CD4-positive, alpha-beta T cell treated with Interleukin-6 at 100 ng/mL for 8 hours (primary cell): ENCODE measurements at places on chromosomes 4 and X.
A peak's percentile ranks its signal among the peaks of the same experiment; 100 is the strongest.

DNA sequence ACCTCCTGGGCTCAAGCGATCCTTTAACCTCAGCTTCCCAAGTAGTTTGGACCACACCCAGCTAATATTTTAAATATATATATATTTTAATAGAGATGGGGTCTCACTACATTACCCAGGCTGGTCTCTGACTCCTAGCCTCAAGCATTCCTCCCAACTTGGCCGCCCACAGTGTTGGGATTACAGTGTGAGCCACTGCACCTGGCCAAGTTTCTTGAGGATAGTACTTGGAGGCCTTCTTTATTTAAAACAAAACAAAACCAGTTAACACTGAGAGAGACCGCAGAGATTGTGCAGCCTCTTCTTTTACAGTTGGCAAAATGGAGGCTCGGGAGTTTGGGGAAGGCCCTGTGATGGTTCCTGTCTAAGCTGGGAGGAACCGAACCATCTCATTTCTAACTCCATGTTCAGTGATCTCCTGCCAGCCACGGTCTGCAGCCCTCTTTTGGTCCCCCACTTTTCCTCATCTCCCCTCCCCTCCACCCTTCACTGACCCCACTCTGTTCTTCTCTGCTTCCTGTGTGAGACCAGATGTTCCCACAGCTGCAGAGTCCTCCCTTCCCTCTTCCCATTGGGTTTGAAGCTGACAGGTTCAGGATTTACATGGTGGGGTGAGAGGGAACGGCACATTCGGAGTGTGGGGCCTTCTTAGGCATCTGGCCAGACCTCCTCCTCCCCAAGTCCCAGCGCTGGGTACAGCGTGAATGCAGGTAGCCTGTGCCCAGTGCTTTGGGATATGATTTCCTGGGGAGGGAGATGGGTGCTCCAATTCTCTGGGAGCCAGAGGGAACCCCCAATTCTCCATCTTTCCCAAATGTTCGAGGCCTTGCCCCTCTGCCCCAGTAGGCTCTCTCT, 1.4 kb upstream of the SORCS2 start:
- DNase-seq: no peak

DNA sequence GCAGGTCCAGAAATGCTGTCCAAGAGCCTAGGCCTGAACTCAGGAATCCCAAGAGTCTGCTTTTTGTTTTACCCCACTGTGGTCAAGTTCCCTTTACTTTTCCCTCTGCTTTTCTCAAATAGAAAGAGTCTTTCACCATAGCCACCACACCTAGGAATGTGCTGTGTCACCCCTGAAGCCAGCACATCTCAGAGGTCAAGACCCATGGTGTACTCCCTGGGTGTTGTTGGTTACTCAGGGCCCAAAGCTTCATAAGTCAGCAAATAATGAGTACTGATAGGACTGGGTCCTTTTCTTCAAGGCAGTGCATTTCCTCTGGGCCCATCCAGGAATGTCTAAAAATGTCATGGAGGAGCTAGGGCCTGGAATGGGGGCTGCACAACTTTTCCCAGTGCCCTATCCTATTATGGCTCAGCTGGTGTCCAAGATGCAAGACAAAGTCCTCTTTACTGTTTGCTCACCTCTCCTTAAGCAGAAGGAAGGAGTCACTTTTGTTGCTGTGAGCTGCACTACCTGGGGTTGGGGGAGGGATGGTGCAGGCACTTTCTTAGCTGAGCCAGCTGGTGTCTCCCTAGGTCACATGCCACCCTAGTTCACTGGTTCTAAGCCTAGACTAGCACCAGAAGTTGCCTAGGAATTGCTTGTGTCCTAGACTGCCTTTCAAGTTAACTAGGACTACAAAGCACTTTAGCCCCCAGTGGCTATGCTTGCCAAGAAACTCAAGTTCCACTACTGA, 62.4 kb upstream of the RXFP1 start:
- DNase-seq: no peak

- DNase-seq: no peak
Observed at GRCh38 chrX:8738588-8739189, 6.8 kb upstream of the ANOS1 start.

GRCh38 chrX:11081511-11081910, 29.6 kb upstream of the HCCS start:
- DNase-seq: no peak

GRCh38 chr4:104938624-104939023, 208.1 kb upstream of the TET2 start:
- DNase-seq: peak; percentile 21

DNA sequence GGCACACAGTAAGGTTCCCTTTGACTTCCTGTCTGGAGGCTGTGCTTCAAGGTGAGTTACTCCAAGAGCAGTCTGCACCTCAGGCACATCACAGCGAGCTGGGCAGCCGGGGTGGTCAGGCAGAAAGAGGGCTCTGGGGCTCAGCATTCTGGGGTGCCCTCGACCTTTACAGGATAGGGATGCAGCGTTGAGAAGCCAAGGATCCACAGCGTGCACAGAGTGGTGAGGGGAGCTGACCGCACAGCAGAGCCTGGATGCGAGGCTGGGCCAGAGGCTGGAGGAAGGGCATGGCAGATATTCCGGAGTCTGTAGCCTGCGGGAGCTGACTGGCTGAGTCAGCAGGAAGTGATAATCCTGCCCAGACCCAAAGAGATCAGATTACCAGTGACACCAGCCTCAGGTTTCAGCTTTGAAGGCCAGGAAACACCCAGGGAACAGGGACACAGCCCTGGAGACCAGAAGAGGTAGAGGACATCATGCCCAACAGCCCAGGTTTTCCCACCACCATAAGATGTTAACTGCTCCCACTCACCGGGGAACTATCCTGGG, 38.4 kb upstream of the PDLIM3 start:
- no peak for DNase-seq

GRCh38 chr4:7108046-7108625, 40.3 kb upstream of the GRPEL1 start:
- DNase-seq: no peak
